ENCODE measurements at places on chromosomes 2 and 18. TPM values are rescaled to one million over a fixed set of nuclear protein-coding genes. Genes with fewer than 3 reads are reported as not detected.

DRC1 gene
- total RNA-seq = 0.28 TPM

FSIP2 gene
- total RNA-seq = 0.33 TPM

SPP2 gene
- total RNA-seq = 208 TPM

BOLL gene
- not detected for total RNA-seq

SULT1C4 gene
- total RNA-seq = 12.8 TPM

DTYMK gene
- 17.0 TPM for total RNA-seq

NT5C1B gene
- total RNA-seq = not detected

CSRNP3 gene
- total RNA-seq = 2.2 TPM

SKA1 gene
- total RNA-seq = 18.7 TPM

TAF1B gene
- total RNA-seq = 7.4 TPM

GPR17 gene
- total RNA-seq = not detected

TNP1 gene
- not detected for total RNA-seq

MOGAT1 gene
- 5.1 TPM for total RNA-seq

FLACC1 gene
- 1.2 TPM for total RNA-seq

IL1RN gene
- total RNA-seq = 23.1 TPM

GNAL gene
- total RNA-seq = 0.65 TPM

PFN4 gene
- total RNA-seq = not detected

NT5DC4 gene
- total RNA-seq = 1.2 TPM

CTDSP1 gene
- total RNA-seq = 66.5 TPM

BMP10 gene
- 9.5 TPM for total RNA-seq

NDUFV2 gene
- total RNA-seq = 170 TPM

DNAJB2 gene
- 71.8 TPM for total RNA-seq

RBBP8 gene
- 7.6 TPM for total RNA-seq

FBXO48 gene
- 0.75 TPM for total RNA-seq

PLGLB2 gene
- total RNA-seq = 103 TPM

IL37 gene
- not detected for total RNA-seq

DUSP2 gene
- total RNA-seq = 2.8 TPM

ZFP36L2 gene
- 19.7 TPM for total RNA-seq

DNER gene
- total RNA-seq = not detected

CXCR1 gene
- 1.8 TPM for total RNA-seq

NEURL3 gene
- 3.4 TPM for total RNA-seq

GCG gene
- total RNA-seq = not detected

STARD6 gene
- total RNA-seq = not detected

ACVR1C gene
- total RNA-seq = 0.19 TPM

LDLRAD4 gene
- 15.6 TPM for total RNA-seq

CD226 gene
- total RNA-seq = 4.4 TPM

TEX44 gene
- not detected for total RNA-seq

PIEZO2 gene
- total RNA-seq = 7.2 TPM

LIPG gene
- total RNA-seq = 2.8 TPM

MALL gene
- 2.0 TPM for total RNA-seq

ABCB11 gene
- 43.5 TPM for total RNA-seq

ALKAL2 gene
- 1.6 TPM for total RNA-seq

RAB31 gene
- 7.9 TPM for total RNA-seq

AMER3 gene
- total RNA-seq = not detected

PSMA8 gene
- total RNA-seq = 0.14 TPM

MAPK4 gene
- total RNA-seq = 4.9 TPM

POU3F3 gene
- not detected for total RNA-seq

IL36A gene
- not detected for total RNA-seq

FIGLA gene
- total RNA-seq = not detected
